ENCODE measurements at places on chromosomes 5 and 9.

GRCh38 chr9:108443741-108444140, 412.0 kb downstream of the ACTL7B start:
- no peak for DNase-seq

- DNase-seq, result no peak
Measured at GRCh38 chr5:63820577-63820976, 141.7 kb downstream of the HTR1A start.

DNA sequence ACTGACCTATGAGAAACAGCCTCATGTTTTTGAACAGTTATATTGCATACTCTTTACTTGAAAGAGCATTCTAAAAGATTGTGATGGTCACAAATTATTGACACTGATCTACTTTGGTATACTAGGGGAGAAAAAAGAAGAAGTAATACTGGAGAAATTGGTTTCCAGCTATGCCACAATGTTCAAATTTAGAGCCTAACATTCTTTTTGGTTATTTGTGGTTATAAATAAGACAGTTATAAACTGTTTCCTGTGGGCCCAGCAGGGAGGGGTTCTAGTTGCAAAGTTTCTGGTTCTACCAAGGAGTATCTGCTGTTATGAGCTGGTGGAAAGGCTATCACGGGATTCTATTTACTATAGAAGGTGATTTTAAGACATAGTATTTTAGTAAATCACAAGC, 4.8 kb downstream of the CWC27 start:
- no peak for DNase-seq

GRCh38 chr5:134467231-134467630, 55.5 kb upstream of the CDKN2AIPNL start:
- no peak for DNase-seq

DNA sequence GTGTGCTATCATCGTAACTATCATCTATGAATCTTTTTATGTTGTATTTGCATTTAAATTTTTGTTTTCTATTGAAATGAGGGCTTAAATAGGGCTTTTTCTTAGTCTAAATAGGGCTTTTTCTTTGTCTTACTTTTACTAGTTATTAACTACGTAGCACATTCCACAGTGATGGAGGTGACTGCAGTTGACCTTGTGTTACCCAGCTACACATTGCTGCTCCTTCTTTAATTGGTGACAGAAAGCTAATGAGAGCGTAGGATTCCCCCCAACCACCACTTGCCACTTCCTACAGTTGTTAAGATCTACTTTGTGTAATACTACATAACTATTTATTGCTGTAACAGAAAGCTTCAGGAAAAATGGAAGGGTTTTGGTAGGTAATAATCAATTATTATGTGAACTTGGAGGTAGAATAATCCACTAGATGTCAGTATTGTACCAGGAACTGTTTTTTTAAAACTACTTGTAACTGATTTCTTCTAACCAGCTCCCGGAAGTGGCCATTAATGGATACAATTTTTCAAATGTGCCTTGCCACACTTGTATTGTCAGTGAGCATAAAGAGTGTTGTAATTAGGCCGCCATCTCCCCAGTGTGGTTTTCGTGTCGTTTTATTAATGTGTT, 18.0 kb downstream of the MTRR start:
- DNase-seq, result no peak

DNA sequence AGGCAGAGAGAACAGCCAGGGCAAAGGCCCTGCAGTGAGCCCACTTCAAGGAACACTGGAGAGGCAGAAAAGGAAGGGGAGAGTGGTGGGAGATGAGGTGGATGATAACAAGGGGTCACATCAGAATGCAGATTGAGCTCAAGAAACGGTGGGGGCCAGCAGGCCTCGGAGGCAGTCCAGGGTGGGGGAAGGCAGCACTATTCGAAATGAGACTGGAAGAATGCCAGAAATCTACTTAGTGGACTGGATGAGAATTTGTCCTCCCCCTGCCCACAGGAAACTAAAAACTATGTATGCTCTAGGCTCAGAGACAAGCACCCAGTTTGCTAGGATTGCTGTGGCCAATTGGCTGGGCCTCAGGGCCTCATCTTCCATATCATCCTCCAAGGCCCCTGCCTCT, 148.7 kb downstream of the ADAMTS12 start:
- DNase-seq, result no peak

GRCh38 chr5:153903321-153903720, 135.4 kb downstream of the FAM114A2 start:
- no peak for DNase-seq

GRCh38 chr9:122239722-122240121, 11.0 kb upstream of the LHX6 start:
- peak; percentile 30 for DNase-seq

DNA sequence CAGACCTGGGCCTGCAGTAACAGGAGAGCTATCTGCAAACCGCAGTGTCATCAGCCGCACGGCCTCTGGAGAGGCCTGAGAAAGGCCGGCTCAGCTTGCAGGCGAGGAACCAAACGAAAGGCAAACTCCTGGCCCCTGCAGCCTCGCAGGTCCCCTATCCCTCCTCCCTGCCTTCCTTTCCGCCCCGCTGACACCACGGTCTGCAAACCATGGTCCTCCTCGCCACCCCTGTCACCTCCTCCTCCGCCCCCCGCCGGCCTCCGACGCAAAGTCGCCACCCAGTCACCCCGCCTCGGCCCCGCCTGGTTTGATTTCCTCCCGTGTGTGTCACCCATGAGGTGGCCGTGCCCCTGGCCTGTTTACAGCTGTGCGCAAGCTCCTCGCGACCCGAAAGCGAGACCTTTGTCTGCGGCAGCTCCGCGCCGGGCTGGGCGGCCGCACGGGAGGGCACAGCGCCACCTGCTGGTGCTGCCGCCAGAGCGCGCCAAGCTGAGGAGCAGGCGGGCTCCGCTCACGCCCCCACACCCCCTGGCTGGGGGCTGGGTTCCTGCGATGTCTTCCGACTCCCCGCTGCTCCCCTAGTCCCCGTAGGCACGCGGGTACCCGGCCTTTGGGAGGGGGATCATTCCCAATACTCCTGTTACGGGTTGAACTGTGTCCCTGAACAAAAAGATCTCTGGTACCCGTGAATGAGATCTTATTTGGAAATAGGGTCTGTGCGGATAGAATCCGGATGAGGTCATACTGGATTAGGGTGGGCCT, 19.4 kb downstream of the GBGT1 start:
- DNase-seq, result peak; percentile 80

DNA sequence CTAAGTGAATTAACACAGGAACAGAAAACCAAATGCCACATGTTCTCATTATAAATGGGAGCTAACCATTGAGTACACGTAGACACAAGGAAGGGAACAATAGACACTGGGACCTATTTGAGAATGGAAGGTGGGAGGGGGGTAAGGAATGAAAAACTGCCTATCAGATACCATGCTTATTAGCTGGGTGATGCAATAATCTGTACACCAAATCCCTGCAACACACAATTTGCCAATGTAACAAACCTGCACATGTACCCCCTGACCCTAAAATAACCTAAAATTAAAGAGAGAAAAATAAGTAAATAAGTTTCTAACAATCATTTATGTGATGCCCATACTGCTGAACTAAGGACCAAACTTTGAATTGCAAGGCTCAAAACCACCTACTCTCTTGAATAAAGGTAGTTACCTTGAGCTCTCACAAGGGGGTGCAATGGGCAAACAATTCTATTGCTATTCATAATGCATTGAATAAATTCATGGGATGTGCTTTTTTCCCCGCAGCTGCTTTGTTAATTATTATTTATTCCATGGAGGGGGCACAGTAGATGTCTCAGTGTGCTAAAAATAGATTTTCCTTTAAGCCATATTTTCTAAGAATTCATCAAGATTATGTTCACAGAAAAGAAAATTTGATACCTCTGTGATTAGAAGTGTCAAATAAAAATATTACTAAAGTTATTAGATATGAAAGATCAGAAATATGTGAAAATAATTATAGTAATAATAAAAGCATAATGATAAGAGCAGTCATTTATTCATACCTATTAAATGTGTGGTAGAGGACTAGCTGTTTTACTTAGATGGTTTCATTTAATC, 76.2 kb upstream of the PTPN3 start:
- DNase-seq, result peak; percentile 45

DNA sequence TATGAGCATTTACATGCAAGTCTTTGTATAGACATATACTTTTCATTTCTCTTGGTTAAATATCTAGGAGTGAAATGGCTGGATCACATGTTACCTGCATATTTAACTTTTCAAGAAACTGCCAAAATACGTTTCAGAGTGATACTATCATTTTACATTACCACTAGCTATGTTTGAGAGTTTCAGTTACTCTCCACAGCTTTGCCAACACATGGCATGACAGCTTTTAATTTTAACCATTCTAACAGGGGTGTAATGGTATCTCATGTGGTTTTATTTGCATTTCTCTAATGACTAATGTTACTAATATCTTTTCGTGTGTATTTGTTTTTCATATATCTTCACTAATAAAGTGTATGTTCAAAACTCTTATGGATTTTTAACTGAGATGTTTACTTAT, 99.8 kb downstream of the DTWD2 start:
- no peak for DNase-seq

GRCh38 chr5:91016954-91017700, 366.0 kb downstream of the ARRDC3 start:
- no peak for DNase-seq

GRCh38 chr5:102603670-102604069, 104.9 kb upstream of the SLCO6A1 start:
- no peak for DNase-seq

All from mucosa of gallbladder (tissue), 1 donor.